ENCODE measurements at places on chromosomes 13 and 19.
A peak's percentile ranks its signal among the peaks of the same experiment; 100 is the strongest.

GRCh38 chr19:4369109-4369887 lies 25.9 kb downstream of the MPND start:
- DNase-seq = peak; percentile 53

DNA sequence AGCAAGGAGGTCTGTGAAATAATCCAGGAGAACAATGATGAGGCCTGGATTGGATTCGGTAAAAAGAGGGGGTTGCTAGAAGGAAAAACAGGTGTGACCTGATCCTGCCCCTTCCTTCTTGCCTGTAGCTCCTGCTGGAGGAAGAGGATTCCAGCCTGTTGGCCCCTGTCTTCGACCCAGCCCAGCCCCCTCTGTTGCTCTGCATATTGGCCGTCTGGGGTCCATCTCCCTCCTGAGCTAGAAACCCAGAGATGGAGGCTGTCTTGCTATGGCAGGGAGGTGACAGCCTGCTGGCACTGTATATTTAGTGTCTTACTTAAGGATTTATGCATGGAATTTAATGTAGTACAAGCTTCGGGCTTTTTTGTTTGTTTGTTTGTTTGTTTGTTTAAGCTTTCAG lies 6.6 kb downstream of the DMRTC2 start:
- DNase-seq = no peak

- DNase-seq = no peak
Observed at GRCh38 chr13:51501592-51502152, 48.8 kb upstream of the INTS6 start.

DNA sequence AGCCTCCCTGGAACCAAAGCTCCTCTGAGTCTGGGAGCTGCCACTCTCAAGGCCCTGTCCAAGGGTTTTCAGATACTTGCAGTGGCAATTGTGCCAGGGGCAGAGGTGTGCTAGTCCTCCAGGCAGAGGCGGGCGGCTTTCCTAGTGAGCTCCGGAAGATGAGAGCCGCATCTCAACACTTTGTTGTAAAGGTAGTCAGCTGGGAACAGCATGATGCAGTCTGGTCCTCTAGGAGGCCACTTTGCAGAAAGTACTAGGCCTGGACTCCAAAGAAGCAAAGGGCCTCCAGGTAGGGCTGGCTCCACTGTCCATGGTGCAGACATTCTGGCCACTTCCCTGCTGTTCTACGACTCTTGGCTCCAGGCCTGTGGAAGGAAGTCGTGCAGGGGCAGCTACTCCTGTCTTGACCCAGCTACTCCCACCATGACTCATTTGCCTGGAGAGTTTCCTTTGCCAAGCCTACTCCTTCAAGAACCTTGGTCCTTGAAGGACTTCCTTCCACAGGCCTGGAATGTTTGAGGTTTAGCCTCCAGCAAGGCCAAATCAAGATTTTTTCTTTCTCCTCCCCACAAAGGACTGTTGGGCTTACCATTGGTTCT lies 9.9 kb upstream of the ZNF536 start:
- no peak for DNase-seq

DNA sequence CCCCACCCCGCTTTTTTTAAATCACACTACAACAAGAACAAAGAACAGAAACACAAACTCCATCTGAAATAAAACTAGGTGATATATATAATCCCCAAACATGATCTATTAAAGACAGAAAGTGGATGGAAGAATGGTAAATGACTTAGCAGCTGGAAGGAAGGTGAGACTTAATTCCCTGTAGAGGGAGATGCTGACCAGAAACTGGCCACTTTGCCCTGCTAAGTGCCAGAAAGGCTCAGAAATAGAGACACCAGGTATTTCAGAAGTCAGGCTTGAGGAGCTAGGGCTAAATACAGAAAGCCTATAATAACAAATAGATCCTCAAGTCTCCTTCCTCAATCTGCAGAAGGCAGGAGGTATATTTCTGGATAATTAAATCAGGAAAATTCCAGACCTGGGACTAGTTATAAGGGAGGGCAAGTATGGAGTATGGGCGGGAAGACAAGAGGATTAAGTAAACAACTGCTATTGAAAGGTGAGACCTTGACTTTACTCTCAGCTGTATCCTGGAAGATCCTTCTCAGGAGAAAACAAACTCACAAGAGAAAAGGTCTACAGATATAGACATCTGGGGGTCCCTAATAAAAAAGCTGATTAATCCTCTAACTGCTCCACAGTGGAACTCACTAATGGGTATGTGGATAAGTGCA lies 32.2 kb downstream of the MTRF1 start:
- no peak for DNase-seq

DNA sequence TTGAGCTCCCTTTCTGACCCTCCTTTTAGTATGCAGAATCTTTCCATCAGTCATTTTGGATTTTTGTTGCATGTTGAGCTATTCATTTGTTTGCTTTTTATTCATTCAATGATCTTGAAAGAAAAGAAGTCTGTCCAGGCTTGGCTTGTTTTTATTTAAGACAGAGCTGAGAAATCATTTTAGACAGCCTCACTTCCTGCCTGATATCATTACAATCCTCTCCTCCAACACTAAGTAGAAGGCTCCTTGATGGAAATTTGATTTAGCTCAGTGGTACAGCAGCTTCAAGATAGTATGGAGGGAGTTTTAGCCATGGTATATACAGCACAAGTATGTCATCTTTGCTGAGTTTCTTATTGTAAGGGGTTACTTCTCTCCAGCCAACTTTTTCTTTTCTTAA lies 28.4 kb downstream of the MBNL2 start:
- DNase-seq = no peak

DNA sequence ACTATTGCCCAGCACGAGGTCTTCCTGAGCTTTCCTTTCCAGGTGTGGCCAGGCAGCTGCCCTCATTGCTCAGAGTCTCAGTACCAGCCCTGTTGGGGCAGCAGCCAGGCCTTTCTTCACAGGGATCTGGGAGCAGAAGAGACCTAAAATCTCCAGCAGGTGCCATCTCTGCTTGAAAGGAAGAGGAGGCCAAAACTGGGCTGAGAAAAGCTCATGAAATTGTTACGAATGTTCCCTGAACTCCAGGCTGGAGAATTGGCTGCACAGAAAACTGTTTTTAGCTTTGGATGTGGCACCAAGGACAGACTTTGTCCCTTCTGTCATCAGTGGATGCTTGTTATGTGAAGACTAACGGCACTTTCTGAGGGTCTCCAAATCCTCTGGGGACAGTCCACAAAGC lies 8.7 kb upstream of the PEPD start:
- DNase-seq = no peak

GRCh38 chr13:91647361-91647990 lies 249.1 kb downstream of the GPC5 start:
- no peak for DNase-seq

DNA sequence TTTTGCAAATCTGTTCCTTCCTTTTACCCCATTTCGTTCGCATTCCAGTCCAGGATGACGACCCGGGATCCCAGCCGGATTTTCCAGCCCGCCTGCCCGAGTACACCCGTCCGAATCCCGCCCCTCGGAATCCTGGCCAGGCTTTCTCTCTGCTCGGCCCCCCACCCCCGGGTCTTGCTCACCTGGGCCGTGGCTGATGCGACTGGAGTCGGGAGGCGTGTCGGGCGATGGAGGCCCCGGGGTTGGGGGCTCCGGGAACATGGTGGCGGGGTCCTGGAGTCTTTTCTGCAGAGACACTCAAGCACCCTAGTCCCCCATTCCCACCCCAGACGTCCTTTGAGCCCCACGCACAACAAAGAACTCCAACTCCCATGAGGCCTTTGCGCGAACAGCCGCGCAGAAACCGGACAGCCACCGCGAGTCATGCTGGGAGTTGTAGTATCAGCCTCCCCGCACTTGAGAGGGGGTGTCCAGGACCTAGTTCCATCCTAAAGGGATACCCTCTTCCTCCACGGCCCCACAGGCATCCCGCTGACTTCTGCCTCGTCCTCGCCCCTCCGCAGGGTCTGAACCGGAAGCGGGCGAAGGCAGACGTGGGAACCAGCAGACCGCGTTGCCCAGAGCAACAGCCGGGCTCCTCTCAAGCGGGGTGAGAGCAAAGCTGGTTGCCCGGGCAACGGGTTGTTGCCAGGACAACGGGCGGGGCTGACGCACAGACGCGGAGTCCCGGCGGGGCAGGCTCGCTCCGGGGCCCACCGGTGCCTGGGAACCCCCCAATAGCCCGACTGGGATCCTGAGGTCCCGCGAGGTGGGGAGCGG lies 1.1 kb downstream of the SYT5 start:
- peak; percentile 86 for DNase-seq

DNA sequence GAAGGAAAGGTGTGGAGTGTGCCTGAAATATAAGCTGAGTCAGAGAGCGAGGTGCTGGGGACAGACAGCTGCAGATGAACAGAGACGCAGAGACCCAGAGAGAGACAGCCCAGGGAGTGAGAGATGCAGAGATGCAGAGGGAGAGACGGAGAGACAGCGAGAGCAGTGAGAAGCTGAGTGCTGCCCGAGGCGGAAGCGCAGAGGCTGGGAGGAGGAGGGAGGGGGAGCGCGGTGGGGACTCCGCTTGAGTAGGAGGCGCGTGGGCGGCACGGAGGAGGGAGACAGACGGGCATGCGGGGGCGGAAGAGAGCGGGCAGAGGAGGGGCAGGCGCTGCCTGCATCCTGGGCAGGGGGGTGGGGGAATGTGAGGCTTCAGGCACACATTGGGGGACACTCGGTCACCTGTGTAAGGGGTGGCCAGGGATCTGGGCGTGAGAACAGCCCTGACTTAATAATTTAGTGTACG lies 25.7 kb downstream of the SLC8A2 start:
- peak; percentile 16 for DNase-seq

DNA sequence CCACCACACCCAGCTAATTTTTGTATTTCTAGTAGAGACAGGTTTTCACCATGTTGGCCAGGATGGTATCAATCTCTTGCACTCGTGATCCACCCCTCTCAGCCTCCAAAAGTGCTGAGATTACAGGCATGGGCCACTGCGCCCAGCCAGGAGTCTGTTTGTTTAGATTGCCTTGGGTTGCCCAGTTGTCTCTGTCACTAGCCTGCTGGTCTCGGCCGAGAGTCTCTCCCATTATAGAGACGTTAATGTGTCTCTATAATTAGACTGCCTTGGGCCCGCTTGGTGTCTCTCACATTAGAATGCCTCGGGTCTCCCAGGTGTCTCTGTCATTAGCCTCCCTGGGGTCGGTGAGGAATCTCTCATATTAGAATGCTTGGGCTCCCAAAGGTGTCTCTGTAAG lies 1533.6 kb downstream of the UQCRFS1 start:
- DNase-seq = no peak

DNA sequence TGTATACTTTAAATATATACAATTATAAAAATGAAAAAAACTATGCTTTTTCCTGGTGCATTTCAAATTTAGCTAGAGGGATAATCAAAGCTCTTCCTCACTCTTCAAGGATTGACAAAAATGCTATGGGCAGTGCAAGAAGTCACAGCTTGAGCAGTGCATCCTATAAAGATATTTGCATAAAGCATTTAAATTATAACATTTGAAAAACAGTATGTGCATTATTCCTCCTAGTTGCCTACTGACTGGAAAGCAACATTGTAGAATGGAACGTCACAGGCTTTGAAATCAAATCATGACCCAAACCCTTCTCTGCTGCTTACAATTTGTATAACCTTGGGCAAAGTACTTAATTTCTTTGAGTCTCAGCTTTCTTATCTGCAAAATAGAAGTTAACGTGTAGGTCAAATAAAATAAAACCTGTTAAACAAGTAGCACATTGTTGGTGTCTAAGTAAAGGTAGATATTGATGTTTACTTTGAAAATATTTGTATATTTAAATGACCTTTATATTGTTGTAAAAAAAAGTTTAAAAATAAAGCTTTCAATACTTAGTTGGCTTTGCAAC lies 9.2 kb upstream of the KLHL1 start:
- DNase-seq = no peak

- no peak for DNase-seq
Observed at GRCh38 chr13:40518481-40518882, 148.0 kb downstream of the FOXO1 start.

GRCh38 chr19:4414800-4415321 lies 12.4 kb downstream of the CHAF1A start:
- DNase-seq = no peak

- DNase-seq = peak; percentile 77
Observed at GRCh38 chr19:23762884-23763711, 4.4 kb upstream of the ZNF681 start.

- DNase-seq = no peak
Observed at GRCh38 chr19:1492474-1493006, 1.6 kb downstream of the REEP6 start.

GRCh38 chr13:29911781-29912418 lies 61.5 kb upstream of the UBL3 start:
- DNase-seq = no peak

GRCh38 chr19:10209315-10209714 lies 14.6 kb upstream of the DNMT1 start:
- no peak for DNase-seq

DNA sequence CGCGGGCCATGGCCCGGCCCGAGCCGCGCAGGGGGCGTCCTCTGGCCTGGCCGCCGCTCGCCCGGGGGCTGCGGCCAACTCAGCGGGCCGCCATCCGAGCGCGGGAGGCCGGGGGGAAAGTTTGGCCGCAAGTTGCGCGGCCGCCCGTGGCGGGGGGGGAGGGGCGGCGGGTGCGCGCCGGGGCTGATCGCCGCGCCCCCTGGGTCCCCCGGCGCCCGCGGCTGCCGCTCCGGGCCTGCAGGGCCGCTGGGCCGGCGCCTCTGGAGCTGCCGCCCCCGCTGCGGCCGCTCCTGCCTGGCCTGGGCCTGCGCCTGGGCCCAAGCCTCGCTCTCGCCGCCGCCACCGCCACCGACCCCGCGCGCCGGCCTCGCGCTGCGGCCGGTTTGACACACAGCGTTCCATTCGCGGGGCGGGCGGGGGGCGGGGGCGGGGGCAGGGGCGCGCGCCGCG lies at the start of gene NR2F6:
Gene NR2F6, minus strand, starts transcription at position 385 of the 450 bp plus-strand sequence. CDS start 699 bp downstream, outside the sequence.
- DNase-seq = peak; percentile 82

DNA sequence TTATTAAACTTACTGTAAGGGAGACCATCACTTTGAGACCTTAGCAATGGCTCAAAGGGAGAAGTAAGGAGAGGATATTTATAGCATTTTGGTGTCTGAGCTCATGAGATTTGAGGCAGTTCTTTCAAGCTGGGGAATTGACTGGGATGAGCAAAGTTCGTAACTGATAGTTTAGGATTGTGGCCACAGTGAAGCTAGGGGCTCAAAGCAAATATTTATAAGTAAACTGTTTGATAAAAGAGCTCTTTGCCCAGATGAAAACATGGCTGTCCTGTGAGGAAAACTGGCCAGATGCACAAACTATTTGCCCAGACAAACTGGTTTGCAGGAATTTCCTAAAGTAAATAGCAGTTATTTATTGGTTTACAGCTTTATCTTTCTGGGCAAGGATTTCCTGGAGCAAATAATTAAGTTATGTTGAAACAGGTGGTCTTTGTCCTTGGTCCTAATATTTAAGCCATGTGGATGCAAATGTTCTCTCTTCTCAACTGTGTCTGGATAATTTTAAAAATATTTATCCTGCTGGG lies 59.7 kb upstream of the TMTC4 start:
- no peak for DNase-seq
